ENCODE measurements at places on chromosomes 3 and 15.

DNA sequence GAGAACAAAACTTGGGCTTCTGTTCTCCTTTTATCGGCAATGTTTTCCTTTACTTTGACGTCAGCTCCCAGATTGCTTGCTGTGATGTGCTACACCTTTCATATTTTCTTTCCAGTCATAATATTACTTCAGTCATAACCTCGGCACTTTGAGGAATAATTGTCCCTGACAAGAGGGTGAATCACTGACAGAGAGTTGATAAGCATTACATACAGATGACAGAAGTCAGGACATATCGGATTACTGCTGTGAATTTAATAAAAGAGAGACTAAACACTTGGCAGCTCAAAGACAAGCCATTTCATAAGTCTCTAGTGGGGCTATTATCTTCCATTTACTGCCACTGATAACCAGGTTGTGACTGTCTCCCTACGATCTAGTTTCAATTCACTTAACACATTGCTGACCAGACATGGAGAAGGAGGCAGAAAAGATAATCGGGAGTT lies 362.1 kb upstream of the ARRDC4 start:
- no peak for DNase-seq

DNA sequence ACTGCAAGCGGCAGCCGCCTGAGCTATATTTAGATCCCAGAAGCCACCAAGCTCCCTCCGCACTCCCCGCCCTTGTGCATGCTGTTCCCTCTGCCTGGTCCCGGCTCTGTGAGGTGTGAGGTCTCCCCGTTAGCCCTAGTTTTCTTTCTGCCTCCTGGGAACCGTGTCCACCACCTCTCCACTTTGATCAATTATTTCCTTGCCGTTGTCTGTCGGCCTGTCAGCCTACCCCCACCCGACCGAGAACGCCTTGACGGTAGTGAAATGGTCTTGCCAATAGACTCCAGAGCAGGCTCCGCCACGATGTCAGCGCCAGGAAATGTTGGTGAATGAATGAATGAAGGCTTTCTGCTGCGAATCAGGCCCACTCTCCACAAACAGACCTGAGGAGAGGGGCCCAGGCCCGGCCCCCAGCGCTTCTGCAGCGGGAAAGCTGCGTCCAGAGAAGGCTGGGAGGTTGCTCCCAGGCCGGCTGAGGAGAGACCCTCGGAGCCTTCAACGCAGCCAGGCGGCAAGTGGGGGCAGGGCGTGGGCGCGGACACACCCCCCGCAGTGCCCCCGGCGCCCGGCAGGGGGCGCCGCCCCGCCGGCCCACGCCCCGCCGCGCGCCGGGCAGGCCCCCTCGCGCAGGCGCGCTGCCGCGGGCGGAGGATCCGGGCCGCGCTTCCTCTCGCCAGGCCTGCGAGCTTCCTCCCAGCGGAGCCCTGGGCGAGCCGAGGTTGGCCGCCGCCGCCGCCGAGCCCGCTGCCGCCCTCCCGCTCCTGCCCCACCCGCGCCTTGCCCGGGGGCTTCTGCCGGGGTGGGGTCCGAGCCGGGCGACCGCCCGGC lies at the start of gene CSK:
CSK (plus strand) TSS at position 650 of the 828 bp plus-strand sequence. CDS start 16,218 bp downstream, outside the sequence.
- peak; percentile 69 for DNase-seq

GRCh38 chr15:51841406-51842040 lies 12.1 kb downstream of the TMOD3 start:
- DNase-seq = no peak

GRCh38 chr15:90062462-90062932 lies 39.8 kb downstream of the IDH2 start:
- no peak for DNase-seq

- DNase-seq = no peak
Observed at GRCh38 chr3:49568965-49569364, 14.7 kb downstream of the BSN start.

DNA sequence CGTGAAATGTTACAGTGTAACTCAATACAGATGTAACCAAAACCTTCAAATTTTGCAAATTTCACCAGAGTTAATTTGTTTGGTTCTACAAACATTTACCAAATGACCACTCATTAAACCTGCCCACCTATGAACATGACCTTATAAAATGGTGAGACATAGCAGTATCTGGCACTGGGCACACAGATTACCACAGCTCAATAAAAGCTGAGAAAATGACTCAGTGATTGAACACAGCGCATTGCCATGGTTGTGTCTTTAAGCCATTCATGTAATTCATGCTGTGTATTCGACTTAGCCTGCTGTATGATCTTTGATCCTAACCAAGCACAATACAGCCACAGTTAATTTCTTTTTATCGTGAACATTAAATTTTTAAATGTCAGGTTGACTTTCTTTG lies 11.3 kb downstream of the PPARG start:
- DNase-seq = no peak

- no peak for DNase-seq
Observed at GRCh38 chr3:10666621-10667020, 149.4 kb upstream of the SLC6A11 start.

- no peak for DNase-seq
Observed at GRCh38 chr15:89155122-89155521, 66.3 kb downstream of the RLBP1 start.

GRCh38 chr3:109806929-109807328 lies 469.6 kb upstream of the DPPA4 start:
- peak; percentile 26 for DNase-seq

DNA sequence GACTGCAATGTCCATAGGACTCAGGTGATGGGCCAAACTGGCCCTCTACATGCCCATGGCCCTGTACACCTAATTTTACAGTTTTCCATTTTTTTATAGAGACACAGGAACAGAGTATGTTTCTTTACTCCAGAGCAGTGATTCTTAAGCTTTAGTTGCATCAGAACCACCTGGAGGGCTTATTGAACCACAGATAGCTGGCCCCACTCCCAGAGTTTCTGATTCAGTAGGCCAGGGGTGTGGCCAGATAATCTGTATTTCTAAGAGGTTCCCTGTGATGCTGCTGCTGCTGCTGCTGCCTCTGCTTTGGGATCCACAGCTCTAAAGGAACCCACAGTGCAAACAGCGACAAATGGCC lies 5.1 kb downstream of the RBP1 start:
- DNase-seq = no peak

- no peak for DNase-seq
Observed at GRCh38 chr3:100775226-100775625, 65.9 kb downstream of the TFG start.

- no peak for DNase-seq
Observed at GRCh38 chr3:193884027-193884426, 251.9 kb upstream of the HES1 start.

- DNase-seq = no peak
Observed at GRCh38 chr3:1600700-1601418, 497.8 kb upstream of the CNTN4 start.

DNA sequence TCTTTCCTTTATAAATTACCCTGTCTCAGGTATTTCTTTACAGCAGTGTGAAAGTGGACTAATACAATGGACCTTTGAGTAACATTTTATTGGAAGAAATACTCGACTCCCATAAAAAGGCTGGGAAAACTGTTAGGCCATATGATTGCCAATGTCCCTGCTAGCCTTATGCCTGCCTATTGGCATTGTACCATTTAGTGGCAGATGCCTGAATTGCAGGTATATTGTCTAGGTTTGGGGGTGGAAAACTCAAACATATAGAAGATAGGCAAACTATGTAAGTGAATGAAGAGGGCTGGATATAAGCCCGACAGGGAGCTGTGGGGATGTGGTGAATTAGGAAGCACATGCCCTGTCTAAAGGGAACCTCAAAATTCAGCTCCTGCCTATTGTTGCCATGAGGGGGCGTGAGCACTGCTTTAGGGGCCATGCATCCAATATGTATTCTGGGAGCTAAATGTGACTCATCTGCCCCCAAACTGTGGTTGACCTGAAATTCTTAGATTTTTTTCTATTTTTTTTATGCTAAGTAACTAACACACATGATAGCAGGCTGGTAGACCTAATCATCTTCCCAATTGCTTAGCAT lies 65.2 kb upstream of the TRA2B start:
- DNase-seq = no peak

DNA sequence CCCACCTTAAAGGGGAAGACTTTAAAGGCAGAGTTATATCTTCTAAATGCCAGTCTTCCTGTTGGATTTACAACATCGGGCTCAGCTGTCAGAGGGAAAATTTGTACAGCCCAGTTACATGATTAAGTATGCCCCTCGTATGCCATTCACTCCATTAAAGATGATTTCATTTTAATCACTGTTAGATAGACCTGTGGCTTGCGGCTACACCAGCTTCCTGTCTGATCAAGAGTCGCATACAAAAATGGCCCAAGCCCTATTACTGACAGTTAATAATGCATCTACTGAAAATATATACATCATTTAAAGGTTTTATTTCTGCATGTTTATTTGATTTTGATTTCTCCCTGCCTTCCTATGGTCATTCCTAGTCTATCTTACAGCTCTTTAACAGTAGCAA lies 7.1 kb downstream of the EIF4E3 start:
- DNase-seq = no peak

DNA sequence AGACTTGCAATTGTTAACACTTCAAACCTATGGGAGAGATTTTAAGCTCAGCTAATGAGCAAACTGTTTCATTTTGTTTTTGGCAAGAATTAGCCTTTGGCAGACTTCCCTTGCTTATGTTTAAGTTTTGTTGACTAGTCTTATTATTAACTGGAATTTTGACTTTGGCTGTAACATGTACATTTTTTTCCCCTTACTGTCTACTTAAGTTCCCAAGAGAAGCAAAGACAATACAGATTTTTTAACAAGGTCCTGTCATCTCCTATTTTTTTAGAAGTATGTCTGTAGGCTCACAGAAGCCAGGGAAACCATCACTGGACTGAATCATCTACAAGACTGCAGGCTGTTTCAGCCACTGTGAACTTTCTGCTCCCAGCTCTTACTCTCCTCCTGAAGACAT lies 74.3 kb downstream of the DGKG start:
- DNase-seq = no peak

- no peak for DNase-seq
Observed at GRCh38 chr15:75049392-75049791, 26.0 kb downstream of the PPCDC start.

GRCh38 chr15:64547275-64547674 lies 86.9 kb downstream of the ZNF609 start:
- no peak for DNase-seq

DNA sequence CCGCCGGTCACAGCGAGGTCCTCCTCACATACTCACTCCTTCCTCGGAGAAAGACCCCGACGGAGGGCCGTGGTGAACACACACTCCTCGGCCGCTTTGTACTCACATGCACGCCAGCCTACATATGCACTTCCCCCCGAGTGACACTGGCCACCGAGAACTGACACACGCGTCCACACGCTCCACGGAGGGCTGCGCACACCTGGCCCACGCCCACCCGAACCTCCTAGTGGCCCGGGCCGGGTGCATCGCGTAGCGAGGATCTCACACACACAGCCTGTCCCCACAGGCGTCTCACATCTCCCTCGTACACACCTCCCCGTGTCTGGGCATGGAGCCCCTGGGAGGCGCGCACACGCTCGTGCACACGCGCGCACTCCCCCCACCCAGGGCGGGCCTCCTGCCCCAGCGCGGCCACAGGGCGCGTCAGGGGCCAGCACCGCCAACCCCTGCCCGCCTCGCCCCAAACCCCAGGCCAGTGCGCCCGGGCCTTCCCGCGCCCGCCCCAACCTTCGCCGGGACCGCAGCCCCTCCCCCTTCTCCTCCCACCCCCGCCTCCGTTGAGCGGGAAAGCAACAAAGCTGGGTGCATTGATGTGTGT lies 411 bp upstream of the C3orf70 start:
- no peak for DNase-seq

- no peak for DNase-seq
Observed at GRCh38 chr3:3804560-3804959, 5.3 kb downstream of the LRRN1 start.

GRCh38 chr15:81315452-81316175 lies 8.3 kb downstream of the STARD5 start:
- DNase-seq = peak; percentile 30

DNA sequence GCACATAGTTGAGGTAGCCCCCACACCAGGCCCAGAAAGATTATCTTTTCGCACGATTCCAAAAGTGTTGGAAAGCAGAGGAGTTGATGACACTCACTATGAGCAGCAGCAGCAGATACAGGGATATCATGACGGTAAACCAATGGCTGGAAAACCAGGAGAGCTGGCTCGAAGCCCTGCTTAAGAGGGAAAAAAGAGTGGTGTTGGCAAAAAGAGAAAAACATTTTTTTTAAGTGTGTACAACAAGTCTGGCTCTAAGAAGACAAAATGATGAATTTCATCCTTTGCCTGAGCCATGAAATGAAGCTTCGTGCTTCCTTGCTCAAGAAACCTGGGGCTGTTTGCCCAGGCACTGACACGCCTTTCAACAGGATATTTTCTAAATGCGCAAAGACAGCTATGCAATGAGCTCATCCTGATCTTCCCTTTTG lies 27.3 kb downstream of the PARP16 start:
- DNase-seq = no peak

- DNase-seq = no peak
Observed at GRCh38 chr15:51621155-51621765, 1.3 kb downstream of the DMXL2 start.

Measured in stimulated activated CD4-positive, alpha-beta T cell treated with anti-CD3 and anti-CD28 coated beads, Interleukin-1b, Interleukin-23, amount 100 ng/mL, for 48 hours (primary cell).